ENCODE measurements at places on chromosomes 7 and 10.
A peak's percentile ranks its signal among the peaks of the same experiment; 100 is the strongest.

DNA sequence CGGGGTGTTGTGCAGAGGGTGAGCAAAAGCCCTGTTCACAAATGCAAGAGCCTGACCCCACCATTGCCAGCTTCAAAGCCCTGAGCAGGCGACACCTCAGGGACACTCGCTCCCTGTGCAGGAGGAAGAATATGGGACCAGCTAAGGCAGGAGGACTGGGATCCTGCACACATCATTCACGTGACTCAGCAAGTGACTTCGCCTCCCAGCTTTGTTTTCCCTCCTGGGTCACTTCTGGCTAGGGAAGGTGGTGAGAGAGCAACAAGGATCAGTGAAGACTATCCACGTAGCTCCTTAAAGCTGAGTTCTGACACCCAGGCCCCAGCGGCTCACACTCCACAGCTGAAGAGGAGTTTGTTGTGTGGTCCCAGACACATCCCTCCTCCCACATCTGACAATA, 164.3 kb downstream of the FGFR2 start:
- no peak for DNase-seq

- DNase-seq, result no peak
These were observed 258.1 kb upstream of the IGFBP3 start for GRCh38 chr7:46179061-46179610.

GRCh38 chr7:105448181-105448580, 59.5 kb upstream of the SRPK2 start:
- no peak for DNase-seq

DNA sequence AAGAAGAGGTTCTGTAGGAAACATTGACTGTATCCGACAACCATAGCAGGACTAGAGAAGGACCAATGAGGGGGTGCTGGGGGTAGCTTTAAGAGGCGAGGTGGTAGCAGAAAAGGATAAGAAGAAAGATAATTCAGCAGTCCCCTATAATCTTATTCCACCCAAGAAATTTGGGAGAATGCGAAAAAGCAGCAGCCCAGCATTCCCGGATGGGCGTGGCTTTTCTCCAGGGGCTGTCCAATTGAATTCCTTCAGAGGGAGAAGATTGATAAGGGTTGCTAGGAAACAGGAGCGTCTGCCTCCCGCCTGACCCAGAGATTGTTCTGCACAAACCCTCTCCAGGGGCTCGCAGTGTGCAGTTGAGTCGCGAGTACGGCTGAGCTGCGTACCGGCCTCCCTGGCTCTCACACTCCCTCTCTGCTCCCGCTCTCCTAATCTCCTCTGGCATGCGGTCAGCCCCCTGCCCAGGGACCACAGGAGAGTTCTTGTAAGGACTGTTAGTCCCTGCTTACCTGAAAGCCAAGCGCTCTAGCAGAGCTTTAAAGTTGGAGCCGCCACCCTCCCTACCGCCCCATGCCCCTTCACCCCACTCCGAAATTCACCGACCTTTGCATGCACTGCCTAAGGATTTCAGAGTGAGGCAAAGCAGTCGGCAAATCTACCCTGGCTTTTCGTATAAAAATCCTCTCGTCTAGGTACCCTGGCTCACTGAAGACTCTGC, at the start of gene GRM3:
Gene GRM3, plus strand, starts transcription at position 349 of the 721 bp plus-strand sequence. CDS start 121,237 bp downstream, outside the sequence.
- DNase-seq, result peak; percentile 39

DNA sequence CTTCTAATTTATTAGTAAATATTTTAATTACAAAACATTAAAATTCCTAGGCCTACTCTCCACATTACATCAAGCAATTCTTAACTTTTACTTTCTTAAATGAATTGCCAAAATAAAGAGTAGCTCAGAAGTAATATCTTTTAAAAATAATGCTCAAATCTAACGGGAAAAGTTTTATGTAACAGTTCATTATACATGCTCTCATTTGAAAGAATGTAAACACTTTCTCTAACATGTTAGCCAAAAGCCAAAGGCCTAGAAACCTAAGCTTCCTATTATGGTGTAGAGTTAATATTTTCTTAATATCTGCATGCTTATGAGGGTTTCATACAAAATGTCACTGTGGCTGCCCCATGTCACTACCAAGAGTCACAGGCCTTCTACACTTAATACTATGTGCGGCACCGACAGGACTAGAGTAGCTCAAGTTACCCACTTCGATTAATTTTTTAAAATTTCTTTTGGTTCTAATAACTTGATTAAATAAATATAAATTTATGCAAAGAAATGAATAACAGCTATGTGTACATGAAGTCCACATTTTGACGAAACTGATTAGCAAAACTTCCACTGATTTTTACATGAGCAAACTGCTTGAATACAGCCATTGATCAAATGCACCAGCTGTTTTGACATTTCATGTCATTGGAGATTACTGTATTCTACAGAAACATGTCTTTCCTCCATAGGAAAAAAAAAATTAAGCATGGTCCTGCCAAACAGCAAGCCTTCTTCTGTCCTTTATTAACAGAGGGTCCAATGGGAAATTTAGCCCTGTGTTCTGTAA, 3.5 kb downstream of the COBL start:
- DNase-seq, result no peak
